Lower lobe of right lung (tissue), 2 donors: ENCODE measurements at places on chromosomes 13 and 19.

- H3K4me3 ChIP-seq, result peak overlapping the region; percentile 44
- DNase-seq, result peak; percentile 81
- H3K27me3 ChIP-seq, result no peaks in the 10 kb centered on the region
- H3K36me3 ChIP-seq, result peaks cover 5% of the 10 kb centered on the region
- H3K4me1 ChIP-seq, result peaks cover 11% of the 10 kb centered on the region
Measured at GRCh38 chr19:12757544-12758274, 6.1 kb downstream of the BEST2 start.

DNA sequence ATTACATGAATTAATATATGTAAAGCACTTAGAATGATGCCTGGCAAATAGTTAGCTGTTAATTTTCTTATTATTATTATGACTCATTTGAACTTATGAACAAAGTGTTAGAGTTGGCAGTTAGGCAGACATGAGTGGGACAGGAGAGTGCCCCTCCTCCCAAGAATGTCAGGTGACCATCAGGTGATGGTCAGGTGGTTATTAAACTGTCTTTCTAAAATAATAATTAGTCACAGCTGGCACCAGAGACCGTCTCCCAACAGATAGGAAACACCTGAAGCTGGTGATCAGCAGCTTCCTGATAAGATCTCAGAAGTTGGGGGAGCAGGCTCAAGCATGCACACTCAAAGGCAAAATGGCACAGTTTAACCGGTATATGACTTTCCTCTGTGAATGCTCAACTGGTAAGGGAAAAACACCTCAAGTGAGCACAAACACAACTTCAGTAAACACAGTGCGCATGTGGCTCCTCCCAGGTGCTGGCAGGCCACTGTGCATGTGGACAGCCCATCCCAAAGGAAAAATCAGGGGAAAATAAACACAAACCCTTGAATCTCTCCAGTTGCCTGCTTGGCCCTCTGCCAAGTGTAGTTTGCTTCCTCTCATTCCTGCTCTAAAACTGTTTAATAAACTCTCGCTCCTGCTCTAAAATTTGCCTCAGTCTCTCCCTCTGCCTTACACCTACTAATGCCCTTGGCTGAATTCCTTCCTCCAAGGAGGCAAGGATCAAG lies 54.0 kb downstream of the FLT1 start:
- H3K36me3 ChIP-seq, result peaks cover 6% of the 10 kb centered on the region
- H3K4me1 ChIP-seq, result no peaks in the 10 kb centered on the region
- no peak for DNase-seq
- no peak overlapping the region for H3K4me3 ChIP-seq

GRCh38 chr19:33767898-33768413 lies 28.7 kb upstream of the KCTD15 start:
- no peaks in the 10 kb centered on the region for H3K36me3 ChIP-seq
- peaks cover 10% of the 10 kb centered on the region for H3K27me3 ChIP-seq
- H3K4me3 ChIP-seq, result no peak overlapping the region
- H3K4me1 ChIP-seq, result no peaks in the 10 kb centered on the region
- no peak overlapping the region for H3K27ac ChIP-seq

- H3K36me3 ChIP-seq, result no peaks in the 10 kb centered on the region
- no peak overlapping the region for H3K4me3 ChIP-seq
- no peaks in the 10 kb centered on the region for H3K4me1 ChIP-seq
- no peak overlapping the region for H3K27ac ChIP-seq
Measured at GRCh38 chr13:49084961-49085360, 109.2 kb downstream of the FNDC3A start.

DNA sequence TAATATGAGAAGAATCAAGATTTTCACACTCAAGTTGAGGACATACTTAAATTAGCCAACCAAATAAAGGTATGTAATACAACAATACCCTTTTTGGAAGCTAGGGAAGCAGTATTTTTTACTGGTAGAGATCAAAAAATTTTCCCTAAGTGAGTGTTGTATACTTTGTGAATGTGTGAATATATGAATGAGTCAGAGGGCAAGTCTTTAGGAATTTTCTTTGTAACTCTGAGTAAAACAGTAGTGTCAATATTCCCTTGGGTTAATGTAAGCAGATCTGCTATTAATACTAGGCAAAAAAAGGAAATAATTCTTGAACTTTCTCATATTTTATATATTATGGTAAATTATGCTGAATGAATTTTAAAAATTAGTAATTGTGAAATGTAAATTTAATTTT lies 1161.8 kb upstream of the MIR17HG start:
- no peak for DNase-seq
- no peak overlapping the region for H3K27ac ChIP-seq
- no peak overlapping the region for H3K4me3 ChIP-seq
- H3K4me1 ChIP-seq, result no peaks in the 10 kb centered on the region
- H3K36me3 ChIP-seq, result no peaks in the 10 kb centered on the region

DNA sequence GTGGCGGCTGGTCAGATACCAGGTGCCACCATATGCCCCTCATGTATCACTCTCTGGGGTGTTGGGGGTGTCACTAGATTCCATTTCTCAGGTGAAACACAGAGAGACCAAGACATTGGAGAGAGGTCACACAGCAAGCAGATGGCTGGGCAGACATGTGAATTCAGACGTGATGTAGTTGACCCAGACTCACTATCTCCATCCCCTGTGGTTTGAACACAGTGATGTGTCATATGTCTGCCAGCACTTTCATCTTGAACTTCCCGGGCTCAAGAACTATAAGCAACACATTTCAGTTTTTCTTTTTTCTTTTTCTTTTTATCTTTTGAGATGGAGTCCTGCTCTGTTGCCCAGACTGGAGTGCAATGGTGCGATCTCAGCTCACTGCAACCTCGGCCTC lies 16.1 kb upstream of the UPF1 start:
- no peaks in the 10 kb centered on the region for H3K27me3 ChIP-seq
- H3K36me3 ChIP-seq, result no peaks in the 10 kb centered on the region
- no peak for DNase-seq
- H3K27ac ChIP-seq, result no peak overlapping the region

- no peaks in the 10 kb centered on the region for H3K27me3 ChIP-seq
- H3K4me3 ChIP-seq, result peak overlapping the region; percentile 72
- peak overlapping the region; percentile 99 for H3K27ac ChIP-seq
- peaks cover 12% of the 10 kb centered on the region for H3K36me3 ChIP-seq
Measured at GRCh38 chr19:43755256-43755801, 567 bp upstream of the SMG9 start.

- no peak for DNase-seq
- no peaks in the 10 kb centered on the region for H3K36me3 ChIP-seq
- H3K4me3 ChIP-seq, result peak overlapping the region; percentile 57
- peaks cover 35% of the 10 kb centered on the region for H3K4me1 ChIP-seq
- peak overlapping the region; percentile 83 for H3K27ac ChIP-seq
Measured at GRCh38 chr19:2578391-2578890, 102.5 kb downstream of the GADD45B start.

- no peaks in the 10 kb centered on the region for H3K36me3 ChIP-seq
- peak overlapping the region; percentile 31 for H3K4me3 ChIP-seq
- no peak overlapping the region for H3K27ac ChIP-seq
- H3K4me1 ChIP-seq, result peaks cover 9% of the 10 kb centered on the region
Measured at GRCh38 chr19:32224371-32225244, 120.8 kb upstream of the ZNF507 start.

GRCh38 chr19:42961119-42961518 lies 24.1 kb upstream of the PSG7 start:
- H3K27me3 ChIP-seq, result no peaks in the 10 kb centered on the region
- no peaks in the 10 kb centered on the region for H3K36me3 ChIP-seq
- no peaks in the 10 kb centered on the region for H3K4me1 ChIP-seq
- no peak for DNase-seq

- DNase-seq, result no peak
- no peak overlapping the region for H3K4me3 ChIP-seq
- no peak overlapping the region for H3K27ac ChIP-seq
- no peaks in the 10 kb centered on the region for H3K36me3 ChIP-seq
- no peaks in the 10 kb centered on the region for H3K27me3 ChIP-seq
Measured at GRCh38 chr13:50156561-50157127, 141.4 kb downstream of the KCNRG start.

DNA sequence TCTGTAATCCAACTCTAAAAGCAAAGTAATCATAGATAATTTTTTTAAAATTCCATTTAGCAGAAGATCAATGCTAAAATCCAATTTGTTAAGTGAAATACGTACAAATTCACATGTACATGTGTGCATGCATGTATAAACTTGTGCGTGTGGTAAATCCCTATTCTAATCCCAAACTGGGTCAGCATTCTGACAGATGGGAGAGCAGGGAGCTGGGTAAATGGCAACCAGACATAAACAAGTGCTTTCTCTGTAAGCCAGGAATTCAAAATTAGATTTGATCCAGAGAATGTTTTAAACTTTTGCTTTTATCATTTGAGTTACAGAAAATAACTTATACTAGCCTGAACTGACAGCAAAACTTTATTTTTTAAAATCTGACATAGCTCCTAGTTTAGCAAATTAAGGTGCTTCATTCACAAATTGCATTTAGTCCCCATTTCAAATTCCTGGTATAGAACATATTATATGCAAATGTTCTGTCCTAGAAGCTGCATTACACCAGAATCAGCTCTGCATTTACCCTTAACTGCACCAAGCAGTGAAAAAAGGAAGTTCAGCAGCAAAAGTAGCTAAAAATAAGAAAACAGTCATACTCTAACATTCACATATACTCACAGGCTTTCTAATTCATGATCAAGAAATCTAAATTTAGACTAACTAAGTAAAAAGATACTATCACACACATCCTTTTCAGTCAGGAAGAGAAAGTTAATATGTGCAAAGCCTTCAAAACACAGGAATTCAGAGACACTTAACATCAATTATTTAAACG lies 32.6 kb downstream of the UBL3 start:
- H3K4me1 ChIP-seq, result peaks cover 33% of the 10 kb centered on the region
- no peaks in the 10 kb centered on the region for H3K27me3 ChIP-seq
- no peak overlapping the region for H3K4me3 ChIP-seq
- DNase-seq, result no peak

- peaks cover 9% of the 10 kb centered on the region for H3K4me1 ChIP-seq
- no peak overlapping the region for H3K4me3 ChIP-seq
- no peaks in the 10 kb centered on the region for H3K36me3 ChIP-seq
- DNase-seq, result peak; percentile 73
Measured at GRCh38 chr19:40523322-40524047, 53.2 kb upstream of the SHKBP1 start.

GRCh38 chr19:3707868-3708206 lies 347 bp upstream of the TJP3 start:
- peak overlapping the region; percentile 64 for H3K27ac ChIP-seq
- no peaks in the 10 kb centered on the region for H3K36me3 ChIP-seq
- H3K27me3 ChIP-seq, result peaks cover 6% of the 10 kb centered on the region
- H3K4me1 ChIP-seq, result peaks cover 11% of the 10 kb centered on the region

DNA sequence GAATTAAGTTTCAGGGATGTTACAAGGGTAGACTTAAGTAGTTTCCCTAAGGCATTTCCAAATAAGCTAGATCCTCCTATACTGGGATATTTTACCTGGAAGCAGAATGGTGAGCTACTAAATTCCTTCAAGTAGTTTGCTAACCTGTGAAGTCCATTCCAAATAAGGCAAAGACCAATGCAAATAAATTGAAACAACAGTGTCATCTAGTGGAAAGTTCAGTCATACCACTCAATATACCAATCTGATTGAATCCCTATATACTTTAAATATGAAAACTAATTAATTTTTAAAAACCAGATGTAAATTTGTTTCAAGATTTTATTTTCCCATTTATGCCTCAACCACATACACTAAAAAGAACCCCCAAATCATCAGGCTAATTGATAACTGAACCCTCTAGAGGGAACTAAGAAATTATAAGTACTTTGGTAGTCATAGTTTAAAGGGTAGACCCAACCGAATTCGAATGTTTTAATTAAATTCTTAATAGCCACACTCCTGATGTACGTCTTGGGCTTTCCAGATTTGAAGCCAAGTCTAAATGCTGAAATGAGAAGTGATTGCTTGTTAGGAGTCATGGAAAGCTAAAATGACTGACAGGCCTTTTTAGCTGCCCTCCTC lies 223.7 kb downstream of the TBC1D4 start:
- no peak overlapping the region for H3K27ac ChIP-seq
- no peaks in the 10 kb centered on the region for H3K27me3 ChIP-seq
- H3K4me3 ChIP-seq, result no peak overlapping the region
- no peaks in the 10 kb centered on the region for H3K4me1 ChIP-seq
- DNase-seq, result no peak

- no peaks in the 10 kb centered on the region for H3K27me3 ChIP-seq
- DNase-seq, result peak; percentile 84
- H3K36me3 ChIP-seq, result peaks cover 52% of the 10 kb centered on the region
- H3K4me1 ChIP-seq, result peaks cover 13% of the 10 kb centered on the region
- H3K4me3 ChIP-seq, result no peak overlapping the region
Measured at GRCh38 chr19:17938092-17938845, 5.5 kb downstream of the CCDC124 start.

- peaks cover 30% of the 10 kb centered on the region for H3K4me1 ChIP-seq
- H3K27ac ChIP-seq, result no peak overlapping the region
- H3K4me3 ChIP-seq, result peak overlapping the region; percentile 99
- H3K36me3 ChIP-seq, result peaks cover 58% of the 10 kb centered on the region
- H3K27me3 ChIP-seq, result no peaks in the 10 kb centered on the region
Measured at GRCh38 chr19:48470856-48471255, 1.7 kb downstream of the CYTH2 start.

DNA sequence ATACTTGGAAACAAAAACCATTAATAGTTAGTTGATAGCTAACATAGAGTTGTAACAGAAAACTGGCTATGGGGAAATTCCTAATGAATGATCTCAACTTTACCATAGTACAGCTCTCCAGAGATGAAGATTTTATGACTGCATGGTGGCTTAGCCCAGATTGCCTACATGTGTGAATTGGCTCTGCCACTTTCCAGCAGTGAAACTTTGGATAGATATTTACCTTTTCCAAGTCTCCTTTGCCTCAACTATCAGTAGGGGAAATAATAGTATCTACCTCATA lies 161.1 kb downstream of the LACC1 start:
- DNase-seq, result no peak
- no peaks in the 10 kb centered on the region for H3K36me3 ChIP-seq
- H3K27me3 ChIP-seq, result no peaks in the 10 kb centered on the region
- no peak overlapping the region for H3K27ac ChIP-seq
- no peak overlapping the region for H3K4me3 ChIP-seq
- H3K4me1 ChIP-seq, result no peaks in the 10 kb centered on the region

DNA sequence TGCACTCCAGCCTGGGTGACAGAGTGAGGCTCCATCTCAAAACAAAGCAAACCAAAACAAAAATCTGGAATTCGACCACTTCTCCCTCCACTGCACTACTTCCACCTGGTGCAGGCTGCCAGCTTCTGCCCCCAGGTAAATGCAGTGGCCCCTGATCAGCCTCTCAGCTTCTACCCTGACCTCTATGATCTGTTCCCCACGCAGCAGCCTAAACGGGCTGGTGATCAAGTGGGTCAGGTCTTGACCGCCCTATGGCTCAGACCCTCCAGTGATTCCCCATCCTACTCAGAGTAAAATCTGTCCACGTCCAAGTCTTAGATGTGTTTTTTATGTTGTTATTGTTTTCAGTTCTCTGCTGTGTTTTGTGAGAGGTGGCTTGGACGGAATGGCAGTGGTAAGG lies 163.9 kb downstream of the KCTD15 start:
- H3K36me3 ChIP-seq, result no peaks in the 10 kb centered on the region
- DNase-seq, result no peak
- H3K4me3 ChIP-seq, result no peak overlapping the region
- H3K4me1 ChIP-seq, result no peaks in the 10 kb centered on the region
- H3K27ac ChIP-seq, result no peak overlapping the region

DNA sequence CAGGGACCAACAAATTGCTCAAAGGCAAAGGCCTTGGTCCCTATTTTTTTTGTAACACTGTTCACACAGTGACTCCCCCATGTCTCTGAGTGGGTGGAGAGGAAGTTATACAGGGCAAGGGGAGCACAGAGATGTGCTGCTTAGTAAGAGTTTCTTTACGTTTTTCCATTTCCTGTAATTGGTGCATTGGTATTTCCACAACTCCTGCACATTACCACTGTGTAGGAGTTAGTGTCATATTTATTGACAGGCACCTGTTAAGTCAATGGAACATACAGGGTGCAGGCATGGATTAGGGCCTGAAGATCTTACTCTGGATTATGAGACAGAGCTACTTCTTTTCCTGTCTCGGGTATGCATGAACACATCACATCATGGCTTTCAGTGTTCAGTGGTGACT lies 45.2 kb downstream of the SOX21 start:
- H3K27me3 ChIP-seq, result no peaks in the 10 kb centered on the region
- no peaks in the 10 kb centered on the region for H3K4me1 ChIP-seq
- no peak for DNase-seq
